ENCODE measurements at places on chromosomes 1 and 21. TPM values are rescaled to one million over a fixed set of nuclear protein-coding genes. Genes with fewer than 3 reads are reported as not detected.

GRCh38 chr1:197391303-197392226 is 123.5 kb downstream of the CRB1 start:
- DNase-seq: no peak

- DNase-seq: no peak
These were observed 52.6 kb upstream of the GADD45A start for GRCh38 chr1:67632356-67632755.

DNA sequence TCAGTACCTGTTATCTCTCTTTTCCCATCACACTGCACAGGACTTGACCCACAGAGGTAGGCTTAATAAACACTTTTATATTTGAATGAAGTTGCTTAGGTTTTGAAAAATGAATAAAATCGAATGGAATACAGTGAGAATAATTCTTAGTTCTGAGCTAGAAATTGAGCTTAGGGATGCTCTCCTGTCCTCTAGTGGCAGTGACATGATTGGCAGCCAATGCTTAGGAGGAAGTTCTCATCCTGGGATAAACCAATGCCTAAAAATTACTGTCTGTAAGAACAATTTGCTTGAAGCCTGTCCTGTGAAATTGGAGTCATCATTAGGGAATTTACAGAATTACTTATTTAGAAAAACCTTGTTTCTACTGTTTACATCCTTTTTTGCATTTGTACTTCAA is 21.3 kb upstream of the CYP4X1 start:
- DNase-seq: no peak

GPR89A gene
- 40.9 TPM for total RNA-seq

UMODL1 gene
- 0.09 TPM for total RNA-seq

DNA sequence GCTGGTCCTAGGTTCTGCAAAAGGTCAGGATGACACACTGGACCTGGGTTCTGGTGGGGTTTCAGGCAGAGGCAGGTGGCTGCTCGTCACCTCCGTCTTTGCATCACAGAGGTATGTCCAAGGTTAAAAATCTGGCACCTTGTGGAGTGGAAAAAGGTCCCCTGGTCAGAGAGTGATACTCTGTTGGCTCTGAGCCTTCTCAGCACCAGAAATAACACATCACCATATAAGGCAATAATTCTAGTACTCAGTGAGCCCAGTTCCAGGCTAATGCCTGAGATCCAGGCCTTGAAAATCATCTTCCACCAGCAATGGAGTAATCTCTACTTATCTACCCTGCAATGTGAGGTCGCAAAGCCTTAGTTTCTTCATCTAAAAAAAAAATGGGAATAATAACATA is 127.3 kb upstream of the C8B start:
- peak; percentile 29 for DNase-seq

DNA sequence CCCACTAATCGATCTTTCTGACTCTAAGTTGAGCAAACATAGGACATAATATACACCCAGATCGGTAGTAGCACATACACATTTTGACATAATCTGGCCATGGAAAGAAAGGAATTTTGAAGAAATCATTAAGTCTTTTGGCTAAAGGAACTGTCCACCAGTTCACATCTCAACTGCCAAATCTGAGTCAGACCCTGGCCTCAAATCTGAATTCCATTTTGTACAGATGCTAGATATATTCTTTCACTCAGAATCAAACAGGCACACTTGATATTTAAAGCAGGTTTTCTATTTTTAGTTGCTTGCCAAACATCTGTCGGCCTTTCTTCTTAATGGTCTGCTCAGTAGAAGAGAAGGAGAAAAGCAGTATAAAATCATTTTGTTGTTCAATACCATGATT is 281.8 kb downstream of the BARHL2 start:
- DNase-seq: no peak

GJA9 gene
- total RNA-seq: not detected

DNA sequence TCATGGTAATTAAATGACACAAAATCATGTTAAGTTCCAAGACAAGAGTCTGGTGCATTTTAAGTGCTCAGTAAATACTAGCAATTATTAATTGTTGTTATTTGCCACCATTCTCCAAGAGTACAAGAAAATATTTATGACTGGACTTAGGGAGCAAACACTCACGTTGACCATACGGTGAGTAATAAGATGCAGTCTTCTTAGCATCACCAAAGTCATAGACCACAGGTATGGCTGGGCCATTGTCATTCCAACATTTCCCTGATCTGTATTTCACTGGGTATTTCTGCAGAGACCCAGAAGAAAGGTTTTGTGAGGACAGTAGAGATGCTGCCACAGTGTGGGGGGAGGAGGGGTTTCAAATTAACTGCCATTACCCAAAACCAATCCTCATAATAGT is 4.7 kb downstream of the ITLN2 start:
- no peak for DNase-seq
